H7 (cell line): ENCODE measurements at places on chromosomes 3 and 15. TPM values are rescaled to one million over a fixed set of nuclear protein-coding genes. Genes with fewer than 3 reads are reported as not detected.

- no peak for DNase-seq
Measured at GRCh38 chr15:68536331-68537095, 42.3 kb upstream of the CORO2B start.

- no peak for DNase-seq
Measured at GRCh38 chr3:9266716-9267115, 17.3 kb upstream of the SRGAP3 start.

DNA sequence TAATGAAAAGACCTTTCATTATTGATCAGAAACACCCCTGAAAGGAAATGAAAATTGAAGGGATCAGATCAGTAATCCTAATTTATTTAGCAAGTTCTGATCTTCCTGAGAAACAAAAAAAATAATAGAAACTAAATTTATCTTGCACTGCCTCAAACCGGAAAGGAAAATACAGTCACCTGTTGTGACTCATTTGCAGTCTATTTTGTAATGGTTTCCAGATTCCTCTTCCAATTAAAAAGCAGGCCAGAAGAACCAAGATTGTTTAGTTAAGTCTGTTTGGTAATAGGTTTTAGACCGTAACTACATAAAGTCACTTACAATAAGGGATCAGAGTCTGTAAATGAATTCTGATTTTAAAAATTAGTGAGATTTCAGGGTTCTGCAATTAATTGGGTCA is 49.7 kb upstream of the ATOSA start:
- no peak for DNase-seq

DNA sequence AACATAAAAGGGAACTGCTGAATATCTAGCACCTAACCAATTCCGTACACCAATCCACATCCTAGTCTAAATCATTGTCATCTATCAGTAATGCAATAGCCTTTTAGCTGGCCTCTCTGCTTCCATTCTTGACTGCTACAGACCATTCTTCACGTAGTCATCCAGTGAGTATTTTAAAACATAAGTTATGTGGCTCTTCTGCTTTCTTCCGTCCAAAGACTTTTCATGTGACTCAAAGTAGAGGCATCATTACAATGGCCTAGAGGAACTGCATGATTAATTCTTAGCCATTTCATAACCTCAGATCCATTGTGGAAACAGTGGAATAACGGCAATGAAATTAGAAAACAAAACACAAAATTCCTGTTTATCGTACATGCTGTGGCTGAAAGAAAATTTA is 88.9 kb upstream of the CBLB start:
- DNase-seq: no peak

DNA sequence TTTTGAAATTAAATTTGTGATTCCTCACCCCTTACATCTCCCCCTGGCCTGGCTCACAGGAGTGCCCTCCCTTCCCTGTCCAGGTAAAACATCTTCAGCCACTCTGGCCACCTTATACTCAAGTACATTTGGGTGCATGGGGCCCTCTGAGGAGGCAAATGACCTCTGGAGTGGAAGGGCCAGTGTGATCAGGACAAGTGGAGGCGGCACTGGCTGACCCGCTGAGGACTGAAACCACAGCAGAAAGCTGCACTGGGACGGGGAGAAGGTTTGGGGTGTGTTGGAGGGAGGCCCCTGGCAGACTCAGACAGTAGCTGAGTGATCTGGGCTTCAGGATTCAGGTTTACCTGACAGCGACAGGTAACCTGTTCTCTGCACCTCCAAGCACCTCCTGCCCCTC is 24.2 kb downstream of the HES1 start:
- no peak for DNase-seq

Gene PIK3CB
- 19.0 and 26.7 TPM in 2 replicates for total RNA-seq

DNA sequence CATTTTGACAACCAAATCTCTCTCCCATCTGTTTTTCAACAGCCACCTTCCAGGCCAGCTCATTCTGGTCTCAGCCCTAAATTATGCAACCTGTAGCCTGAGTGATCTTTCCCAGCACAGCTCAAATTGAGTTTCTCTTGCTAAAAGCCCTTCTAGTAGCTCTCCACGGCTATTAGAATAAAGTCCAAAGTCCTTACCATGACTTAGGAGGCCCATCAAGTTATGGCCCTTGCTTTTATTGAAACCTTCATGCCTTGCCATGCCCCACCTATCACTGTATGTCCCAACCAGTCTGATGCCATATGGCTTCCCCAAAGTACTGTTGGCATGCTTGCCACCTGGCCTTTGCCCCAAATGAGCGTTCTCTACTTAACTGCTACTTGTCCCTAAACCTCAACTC is 303.5 kb upstream of the GADL1 start:
- no peak for DNase-seq

DNA sequence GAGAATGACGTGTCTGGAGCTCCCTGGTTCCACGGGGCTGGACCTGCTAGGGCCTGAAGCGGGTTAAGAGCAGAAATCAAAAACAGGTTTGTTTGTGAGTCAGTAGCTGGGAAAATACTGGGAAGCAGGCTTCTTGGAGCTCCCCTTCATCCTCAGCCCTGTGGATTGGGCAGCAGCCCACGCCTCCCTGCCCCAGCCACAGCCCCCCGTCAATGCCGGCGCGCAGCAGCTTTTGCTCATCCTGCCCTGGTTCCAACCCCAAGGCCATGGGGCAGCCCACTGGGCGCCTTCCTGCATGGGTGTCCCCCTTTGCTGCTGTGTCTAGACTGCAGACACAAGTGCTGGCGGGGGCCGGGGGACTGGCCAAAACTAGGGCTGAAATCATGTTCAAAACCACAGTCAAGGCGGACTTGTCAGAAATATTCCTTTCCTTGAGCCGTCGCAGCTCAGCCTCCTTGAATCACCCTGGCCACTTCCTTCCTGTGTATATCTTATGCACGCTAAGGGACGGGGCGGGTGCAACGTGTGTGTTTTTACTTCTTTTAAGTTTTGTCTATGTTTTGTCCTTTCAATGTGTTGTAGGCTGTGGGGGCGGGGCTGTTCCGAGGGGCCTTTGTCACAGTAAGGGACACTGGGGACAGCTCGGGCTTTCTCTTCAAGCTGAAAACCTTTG is 108.1 kb downstream of the KLF13 start:
- DNase-seq: no peak
